ENCODE measurements at places on chromosomes 7 and 10. TPM values are rescaled to one million over a fixed set of nuclear protein-coding genes. Genes with fewer than 3 reads are reported as not detected.

Gene ANKRD1
- total RNA-seq, result not detected

Gene C10orf90
- not detected for total RNA-seq

Gene GPR37
- not detected for total RNA-seq

Gene ADRA2A
- total RNA-seq, result 1.9 TPM

Gene MYH16
- total RNA-seq, result not detected

Gene SFRP5
- total RNA-seq, result not detected

Gene AUTS2
- total RNA-seq, result 89.5 TPM

Gene C10orf143
- total RNA-seq, result 5.0 TPM

Gene C10orf67
- total RNA-seq, result 0.26 TPM

DNA sequence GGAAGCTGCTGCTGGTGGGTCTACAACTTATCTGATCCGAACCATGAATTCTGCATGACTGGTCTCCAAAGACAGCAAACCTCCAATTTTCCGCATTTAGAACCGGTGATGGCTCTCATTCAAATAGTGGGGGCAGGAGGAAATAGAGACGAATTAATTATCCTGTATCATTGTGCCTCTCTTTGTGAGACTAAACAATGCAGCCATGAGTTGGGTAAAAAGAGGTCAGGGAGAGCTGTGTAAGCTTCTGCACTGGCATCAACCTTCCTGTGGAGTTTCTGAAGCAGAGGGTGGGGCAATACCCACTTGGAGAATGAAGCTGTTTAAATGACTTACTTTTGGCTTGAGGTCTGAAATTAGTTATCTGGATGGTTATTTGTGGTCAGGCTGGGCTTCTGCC lies 266.4 kb downstream of the SORCS3 start:
- no peaks in the 10 kb centered on the region for H3K4me1 ChIP-seq
- no peak overlapping the region for H3K27ac ChIP-seq
- no peak overlapping the region for H3K4me3 ChIP-seq
- no peak for DNase-seq

- H3K27ac ChIP-seq, result no peak overlapping the region
- H3K4me1 ChIP-seq, result peaks cover 2% of the 10 kb centered on the region
- H3K27me3 ChIP-seq, result peaks cover 17% of the 10 kb centered on the region
- no peak overlapping the region for H3K4me3 ChIP-seq
- DNase-seq, result no peak
Observed at GRCh38 chr7:29276199-29276598, 81.6 kb downstream of the CHN2 start.

DNA sequence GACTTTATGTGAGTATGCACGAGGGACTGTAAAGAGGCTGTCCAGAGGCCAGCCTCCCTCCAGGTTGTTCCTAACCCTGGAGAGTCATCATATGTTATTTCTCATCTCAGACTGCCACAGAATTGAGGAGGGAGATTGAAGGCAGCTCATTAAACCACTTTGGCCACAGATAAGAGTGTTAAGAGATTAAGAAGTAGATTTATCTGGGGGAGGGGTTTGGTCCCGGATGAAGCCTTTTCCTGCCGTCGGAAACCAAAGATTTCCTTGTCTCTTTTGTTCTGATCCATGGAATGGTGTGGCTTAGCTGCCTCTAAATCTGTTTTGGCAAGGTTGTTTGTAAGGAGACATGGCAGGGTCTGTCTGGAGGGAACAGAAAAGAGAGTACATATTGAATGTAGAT lies 338.8 kb downstream of the AUTS2 start:
- no peak overlapping the region for H3K4me3 ChIP-seq

- H3K36me3 ChIP-seq, result peaks cover 4% of the 10 kb centered on the region
- peaks cover 32% of the 10 kb centered on the region for H3K27me3 ChIP-seq
- no peak overlapping the region for H3K27ac ChIP-seq
- no peak for DNase-seq
- no peak overlapping the region for H3K4me3 ChIP-seq
Observed at GRCh38 chr7:13132314-13132713, 444.9 kb downstream of the ARL4A start.

GRCh38 chr10:28719789-28720436 lies 42.6 kb downstream of the BAMBI start:
- no peak for DNase-seq
- no peak overlapping the region for H3K27ac ChIP-seq
- peaks cover 49% of the 10 kb centered on the region for H3K27me3 ChIP-seq
- H3K36me3 ChIP-seq, result no peaks in the 10 kb centered on the region
- peaks cover 7% of the 10 kb centered on the region for H3K4me1 ChIP-seq

GRCh38 chr7:82615527-82615926 lies 171.9 kb upstream of the CACNA2D1 start:
- DNase-seq, result no peak
- no peak overlapping the region for H3K4me3 ChIP-seq
- H3K4me1 ChIP-seq, result no peaks in the 10 kb centered on the region
- no peak overlapping the region for H3K27ac ChIP-seq

- no peaks in the 10 kb centered on the region for H3K36me3 ChIP-seq
- no peak for DNase-seq
- no peak overlapping the region for H3K27ac ChIP-seq
- no peak overlapping the region for H3K4me3 ChIP-seq
Observed at GRCh38 chr7:98374285-98374680, 26.6 kb downstream of the BAIAP2L1 start.

DNA sequence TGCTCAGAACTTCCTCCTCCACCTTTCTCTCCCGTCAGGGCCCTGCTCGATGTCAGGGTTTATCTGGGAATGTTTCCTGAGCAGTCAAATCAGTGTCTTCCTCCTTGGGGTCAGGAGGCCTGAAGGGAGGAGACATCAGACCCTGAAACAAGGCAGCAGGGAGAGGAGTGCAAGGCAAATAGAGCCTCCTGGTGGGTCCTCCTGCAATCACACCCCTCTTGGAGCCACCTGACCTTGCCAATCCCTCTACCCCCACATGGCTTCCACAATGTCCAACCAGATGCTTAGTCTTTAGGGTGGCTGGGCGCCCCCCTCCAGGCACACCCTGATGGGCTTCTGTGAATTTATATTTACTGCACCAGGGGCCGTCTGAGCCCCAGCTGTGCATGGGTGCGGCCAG lies 12.2 kb downstream of the GPR26 start:
- H3K27ac ChIP-seq, result no peak overlapping the region
- peaks cover 47% of the 10 kb centered on the region for H3K27me3 ChIP-seq
- H3K4me3 ChIP-seq, result no peak overlapping the region

- H3K36me3 ChIP-seq, result no peaks in the 10 kb centered on the region
- no peak overlapping the region for H3K27ac ChIP-seq
- no peaks in the 10 kb centered on the region for H3K27me3 ChIP-seq
- H3K4me1 ChIP-seq, result no peaks in the 10 kb centered on the region
- no peak for DNase-seq
- H3K4me3 ChIP-seq, result no peak overlapping the region
Observed at GRCh38 chr10:20885678-20886077, 11.4 kb downstream of the NEBL start.

DNA sequence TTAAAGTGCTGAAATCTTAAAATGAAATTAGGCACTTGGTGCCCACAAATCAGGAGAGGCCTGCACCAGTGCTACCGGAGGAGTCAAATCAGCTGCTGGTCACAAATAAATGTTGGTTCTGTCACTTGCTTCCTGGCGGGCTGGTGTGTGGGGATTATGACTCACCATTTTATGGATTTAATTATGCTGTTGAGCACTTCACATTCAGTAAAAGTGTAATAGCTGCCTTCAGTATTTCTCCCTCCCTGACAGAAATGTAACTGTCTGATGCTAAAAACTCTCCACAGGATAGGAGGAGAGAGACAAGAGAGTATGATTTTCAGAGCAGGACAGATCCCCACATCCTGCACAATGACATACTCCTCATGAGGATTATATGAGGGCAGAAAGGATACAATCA lies 186.0 kb downstream of the JAZF1 start:
- no peak overlapping the region for H3K4me3 ChIP-seq
- peaks cover 4% of the 10 kb centered on the region for H3K36me3 ChIP-seq
- no peak for DNase-seq

- H3K4me3 ChIP-seq, result peak overlapping the region; percentile 97
- H3K36me3 ChIP-seq, result peaks cover 15% of the 10 kb centered on the region
- H3K27me3 ChIP-seq, result no peaks in the 10 kb centered on the region
- H3K27ac ChIP-seq, result peak overlapping the region; percentile 96
Observed at GRCh38 chr7:143265017-143265693, 1.9 kb downstream of the GSTK1 start.

All from T-helper 17 cell (primary cell).